ENCODE measurements at places on chromosomes 6 and 20.

- no peak for DNase-seq
These were observed 81.2 kb downstream of the SPTLC3 start for GRCh38 chr20:13089950-13090469.

DNA sequence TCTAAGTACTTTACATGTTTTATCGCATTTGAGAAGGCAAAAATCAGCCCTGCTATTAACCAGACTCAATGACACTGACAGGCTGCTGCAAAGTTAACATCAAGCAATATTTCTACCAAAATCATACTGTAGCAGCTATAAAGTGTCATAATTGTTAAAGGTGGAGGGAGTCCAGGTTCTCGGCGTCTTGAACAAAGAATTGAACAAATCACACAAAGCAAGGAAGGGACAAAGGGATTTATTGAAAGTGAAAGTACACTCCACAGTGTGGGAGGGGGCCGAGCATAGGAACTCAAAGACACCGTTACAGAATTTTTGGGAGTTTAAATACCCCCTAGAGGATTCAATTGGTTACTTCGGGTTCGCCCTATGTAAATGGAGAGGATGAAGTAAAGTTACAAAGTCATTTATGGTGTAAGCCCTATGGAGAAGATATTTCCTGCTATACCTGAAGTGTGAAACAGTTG lies 12.9 kb upstream of the ZNF391 start:
- no peak for DNase-seq

- DNase-seq = no peak
These were observed 592.3 kb downstream of the PKHD1 start for GRCh38 chr6:51495096-51495495.

DNA sequence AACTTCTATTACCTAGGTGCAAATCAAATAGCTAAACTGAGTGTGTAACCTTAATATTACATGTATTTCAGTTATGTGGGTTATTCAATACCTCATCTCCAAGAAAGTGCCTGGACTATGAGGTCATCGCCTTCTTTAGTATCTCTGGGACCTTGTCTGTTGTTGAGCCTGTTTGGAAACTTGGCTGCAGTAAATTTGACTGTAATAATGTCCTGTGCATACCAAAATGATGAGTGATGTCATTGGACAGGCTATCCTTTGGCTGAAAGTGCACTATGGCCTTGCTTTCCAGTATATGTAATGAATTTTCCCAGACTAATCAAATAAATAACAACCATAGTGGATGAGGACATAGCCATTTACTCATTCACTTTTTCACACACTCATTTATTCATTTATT lies 455.1 kb downstream of the ADGRB3 start:
- DNase-seq = no peak

- no peak for DNase-seq
These were observed 3.4 kb upstream of the NSFL1C start for GRCh38 chr20:1469925-1470571.

Data from activated naive CD8-positive, alpha-beta T cell treated with anti-CD3 and anti-CD28 coated beads for 36 hours (primary cell).